ENCODE measurements at places on chromosomes 13 and 19.

- no peak for DNase-seq
Measured at GRCh38 chr13:113781571-113781970, 22.5 kb downstream of the TMEM255B start.

DNA sequence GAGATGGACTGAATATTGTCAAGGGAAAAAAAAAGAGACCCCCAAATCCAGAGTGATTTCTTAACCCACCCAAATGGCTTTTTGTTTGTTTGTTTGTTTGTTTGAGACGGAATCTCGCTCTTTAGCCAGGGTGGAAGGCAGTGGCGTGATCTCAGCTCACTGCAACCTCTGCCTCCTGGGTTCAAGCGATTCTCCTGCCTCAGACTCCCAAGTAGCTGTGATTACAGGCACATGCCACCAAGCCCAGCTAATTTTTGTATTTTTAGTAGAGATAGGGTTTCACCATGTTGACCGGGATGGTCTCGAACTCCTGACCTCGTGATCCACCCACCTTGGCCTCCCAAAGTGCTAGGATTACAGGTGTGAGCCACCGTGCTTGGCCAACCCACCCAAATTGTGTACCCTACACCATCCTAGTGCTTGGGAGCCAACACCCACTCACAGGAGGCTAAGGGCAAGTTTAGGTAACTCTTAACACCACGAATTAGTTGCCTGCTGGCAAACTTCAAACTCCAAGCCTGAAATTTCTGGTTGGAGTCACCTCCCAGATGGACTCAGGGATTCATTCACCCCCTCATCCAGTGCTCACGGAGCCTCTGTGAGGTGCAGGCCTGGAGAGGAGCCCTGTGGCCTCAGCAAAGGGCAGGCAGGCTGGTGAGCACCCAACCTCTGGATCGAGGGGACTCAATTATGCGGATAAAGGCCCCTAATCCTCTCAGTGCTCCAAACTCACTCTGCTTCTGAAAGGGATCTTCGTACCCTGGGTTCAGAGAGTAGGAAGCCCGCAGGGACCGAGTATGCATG is 37.6 kb downstream of the ACTN4 start:
- DNase-seq, result no peak

DNA sequence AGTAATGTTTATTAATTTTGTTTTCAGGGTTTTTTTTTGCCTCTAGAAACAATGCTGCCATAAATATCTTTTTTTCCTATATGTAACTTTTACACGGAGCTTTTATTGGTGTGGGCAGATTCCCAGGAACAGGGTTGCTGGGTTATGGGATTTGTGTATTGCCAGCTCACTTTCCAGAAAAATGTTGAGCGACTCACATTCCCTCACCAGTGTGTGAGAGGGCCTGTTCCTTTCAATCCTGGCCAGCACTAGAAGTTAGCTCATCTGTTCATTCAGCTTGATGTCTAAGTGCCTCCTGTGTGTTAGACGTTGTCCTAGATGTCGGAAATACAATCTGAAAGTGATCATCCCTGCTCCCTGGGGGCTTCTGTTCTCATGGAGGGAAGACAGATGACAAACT is 2.6 kb downstream of the ZNF71 start:
- no peak for DNase-seq

GRCh38 chr19:55579766-55580621 is 654 bp downstream of the ZNF579 start:
- DNase-seq, result no peak

DNA sequence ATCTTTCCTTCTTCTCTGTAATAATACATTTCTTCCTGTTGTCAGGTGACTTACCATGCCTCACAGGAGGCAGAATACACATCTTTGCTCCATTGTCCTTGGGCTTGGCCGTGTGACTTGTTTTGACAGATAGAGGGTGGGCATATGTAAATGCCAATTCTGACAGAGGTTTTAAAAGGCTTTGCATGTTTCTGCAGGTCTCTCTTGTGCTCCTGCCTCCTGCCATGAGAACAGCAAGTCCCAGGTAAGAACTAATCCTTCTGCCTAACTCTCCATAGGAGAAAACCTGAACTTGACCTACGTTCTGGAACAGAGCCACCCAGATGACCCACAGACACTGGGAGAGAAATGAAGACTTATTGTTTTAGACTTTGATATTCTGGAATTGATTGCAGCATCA is 88.7 kb upstream of the TNFSF11 start:
- no peak for DNase-seq

GRCh38 chr13:45821811-45822210 is 29.7 kb downstream of the SIAH3 start:
- no peak for DNase-seq

GRCh38 chr13:36918246-36919131 is 1.5 kb downstream of the SMAD9 start:
- DNase-seq, result no peak

GRCh38 chr13:68185444-68186141 is 955.5 kb upstream of the PCDH9 start:
- DNase-seq, result no peak

DNA sequence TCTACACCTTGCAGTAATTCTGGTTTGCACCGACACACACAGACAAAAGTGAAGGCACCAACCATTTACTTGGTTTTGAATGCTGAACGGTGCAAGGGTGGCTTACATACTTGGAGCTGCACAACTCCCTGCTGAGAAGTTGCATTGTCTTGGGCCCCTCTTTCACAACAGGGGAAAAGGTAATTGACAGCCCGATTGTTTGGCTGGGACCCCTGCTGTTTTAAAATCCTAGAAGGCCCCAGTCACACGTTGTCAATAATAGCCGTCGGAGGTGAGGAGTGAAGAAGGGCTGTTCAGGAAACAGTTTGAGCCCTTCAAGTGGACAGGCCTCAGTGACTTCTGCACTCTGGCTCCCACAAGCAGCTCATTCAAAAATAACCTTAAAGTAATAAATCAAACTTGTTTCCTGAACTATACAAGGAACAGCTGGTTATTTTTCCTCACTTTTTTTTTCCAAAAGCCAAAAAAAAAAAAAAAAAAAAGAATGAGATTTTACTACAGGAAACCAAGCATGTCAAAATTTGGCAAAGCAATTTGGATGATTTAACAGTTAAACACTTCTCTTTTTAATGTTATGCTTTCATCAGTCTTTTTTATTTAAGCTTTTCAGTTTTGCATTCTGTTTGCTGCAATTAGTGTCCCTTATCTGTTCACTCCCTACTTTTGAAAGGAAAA is 19.0 kb upstream of the SPRY2 start:
- no peak for DNase-seq

DNA sequence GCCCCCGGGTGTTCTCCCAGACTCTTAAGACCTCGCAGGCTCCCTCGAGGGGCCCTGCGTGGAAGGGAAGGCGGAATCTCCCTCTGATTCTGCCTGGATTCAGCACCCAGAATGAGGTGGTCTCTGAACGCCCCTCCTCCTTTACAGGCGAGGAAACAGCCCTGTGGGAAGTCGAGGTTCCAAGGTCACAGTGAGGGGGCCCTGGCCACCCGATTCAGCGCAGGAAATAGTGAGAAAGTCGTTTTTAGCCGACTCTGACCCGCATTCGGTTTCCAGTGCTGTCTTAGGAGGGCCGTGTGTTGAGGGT is 1.1 kb downstream of the BSG start:
- no peak for DNase-seq

DNA sequence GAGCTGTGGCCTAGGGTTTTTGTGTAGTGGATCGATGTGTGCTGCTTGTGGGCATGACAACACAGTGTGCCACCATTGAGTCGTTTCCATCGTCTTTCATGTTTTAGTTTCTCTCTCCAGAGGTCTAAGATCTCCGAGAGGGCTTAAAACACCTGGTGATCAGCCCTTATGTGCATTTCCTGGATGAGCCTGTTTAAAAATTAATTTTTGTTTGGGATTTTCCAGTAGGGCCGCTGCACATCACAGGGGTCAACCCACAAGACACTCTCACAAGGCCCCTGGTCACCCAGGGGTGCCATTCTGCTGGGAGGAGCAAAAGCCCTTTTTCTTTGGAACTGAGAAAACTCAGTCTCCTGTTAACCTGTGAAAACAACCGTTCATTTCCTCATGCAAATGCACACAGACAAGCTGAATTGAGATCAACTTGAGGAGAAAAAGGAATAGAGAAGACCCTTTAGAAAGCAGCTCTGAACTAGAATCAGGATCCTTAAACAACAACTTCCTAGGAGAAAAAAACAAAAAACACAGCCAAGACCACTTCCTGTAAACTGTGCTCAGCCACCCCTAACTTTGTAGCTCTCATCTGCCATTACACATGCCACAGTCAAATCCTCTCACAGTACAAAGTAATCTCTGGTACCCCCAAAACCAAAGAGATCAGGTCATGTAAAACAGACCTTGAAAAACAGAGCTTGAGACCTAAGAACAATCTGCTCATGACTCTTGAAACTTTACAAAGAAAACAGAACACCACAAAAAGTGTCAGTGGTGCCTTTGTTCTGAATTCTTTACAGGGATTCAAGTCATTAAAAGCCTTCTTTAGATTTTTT is 8.3 kb upstream of the MTRF1 start:
- no peak for DNase-seq

DNA sequence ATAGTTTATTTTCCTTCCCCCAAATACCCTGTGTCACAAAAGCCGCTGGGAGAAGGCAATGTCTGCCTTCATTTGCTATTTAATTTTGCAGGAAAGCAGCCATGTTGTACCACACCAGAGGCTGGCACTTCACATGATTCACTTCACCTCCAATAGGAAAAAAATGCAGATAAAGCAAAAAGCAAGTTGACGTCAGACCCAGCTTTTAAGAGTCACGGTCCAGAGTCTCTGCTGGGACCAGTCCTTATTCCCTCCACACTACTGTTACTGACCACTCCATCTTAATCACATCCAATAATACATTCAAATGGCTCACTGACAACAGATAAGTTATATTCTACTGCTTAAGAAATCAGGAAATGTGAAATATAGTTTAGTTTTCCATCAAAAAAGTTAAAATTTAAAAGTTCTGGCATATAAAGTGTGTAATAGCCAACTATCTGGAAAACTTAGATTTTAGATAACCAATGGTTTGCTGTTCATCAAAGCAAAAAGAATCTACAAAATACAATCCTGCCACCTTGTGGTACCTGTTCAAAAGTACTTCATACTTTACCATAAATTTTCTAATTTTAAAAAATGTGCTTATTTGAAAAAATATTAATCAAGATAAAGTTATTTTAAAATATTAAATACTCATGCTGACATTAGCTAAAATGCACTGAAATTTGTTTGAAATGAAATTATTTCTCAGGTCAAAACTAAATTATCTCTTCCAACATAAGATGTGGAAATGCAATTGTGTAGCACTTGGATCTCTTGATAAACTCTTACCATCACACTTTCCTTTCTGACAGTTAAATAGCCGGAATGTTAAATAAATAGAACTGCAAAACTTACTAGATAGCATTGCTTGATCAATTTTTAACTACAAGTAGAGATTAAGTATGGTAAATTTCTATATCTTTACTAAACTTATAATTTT is 97.3 kb downstream of the SERP2 start:
- no peak for DNase-seq

- no peak for DNase-seq
Measured at GRCh38 chr19:23882493-23882892, 32.2 kb upstream of the ZNF726 start.

DNA sequence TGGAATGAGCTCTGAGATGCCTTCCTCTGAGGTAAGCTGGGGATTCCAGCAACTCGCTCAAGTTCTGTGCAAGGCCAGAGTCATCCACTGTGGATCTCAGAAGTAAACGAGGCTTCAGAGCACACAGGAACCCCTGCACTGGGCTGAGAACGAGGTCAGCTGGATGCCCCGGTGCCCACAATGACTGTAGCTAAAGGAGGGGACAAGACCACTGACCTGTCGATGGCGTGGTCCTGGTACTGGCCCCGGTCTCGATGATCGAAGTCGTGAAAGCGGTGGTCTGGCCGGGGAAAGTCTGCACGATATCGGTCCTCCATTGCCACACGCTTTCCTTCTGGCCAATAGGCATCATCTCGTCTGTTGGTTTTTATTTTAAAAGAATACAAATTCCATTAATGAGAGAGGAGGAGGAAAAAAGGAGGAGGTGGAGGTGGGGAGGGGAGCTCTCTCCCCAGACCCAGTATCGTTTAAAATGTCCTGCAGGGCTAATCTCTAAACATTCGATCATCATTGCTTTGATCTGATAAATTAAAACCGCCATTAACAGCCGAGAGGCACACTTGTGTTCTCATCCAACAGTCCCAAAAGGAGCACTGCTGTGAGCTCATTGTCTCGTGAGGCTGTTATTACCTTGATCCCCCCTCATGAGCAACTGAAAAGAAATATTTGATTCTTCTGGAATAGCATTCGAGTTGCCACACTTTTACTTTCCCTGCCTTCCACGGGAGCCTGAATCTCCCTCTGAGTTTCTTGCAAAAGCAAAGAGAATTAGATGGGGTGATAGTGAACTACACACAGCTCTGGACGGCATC is 25.0 kb upstream of the TINCR start:
- no peak for DNase-seq

DNA sequence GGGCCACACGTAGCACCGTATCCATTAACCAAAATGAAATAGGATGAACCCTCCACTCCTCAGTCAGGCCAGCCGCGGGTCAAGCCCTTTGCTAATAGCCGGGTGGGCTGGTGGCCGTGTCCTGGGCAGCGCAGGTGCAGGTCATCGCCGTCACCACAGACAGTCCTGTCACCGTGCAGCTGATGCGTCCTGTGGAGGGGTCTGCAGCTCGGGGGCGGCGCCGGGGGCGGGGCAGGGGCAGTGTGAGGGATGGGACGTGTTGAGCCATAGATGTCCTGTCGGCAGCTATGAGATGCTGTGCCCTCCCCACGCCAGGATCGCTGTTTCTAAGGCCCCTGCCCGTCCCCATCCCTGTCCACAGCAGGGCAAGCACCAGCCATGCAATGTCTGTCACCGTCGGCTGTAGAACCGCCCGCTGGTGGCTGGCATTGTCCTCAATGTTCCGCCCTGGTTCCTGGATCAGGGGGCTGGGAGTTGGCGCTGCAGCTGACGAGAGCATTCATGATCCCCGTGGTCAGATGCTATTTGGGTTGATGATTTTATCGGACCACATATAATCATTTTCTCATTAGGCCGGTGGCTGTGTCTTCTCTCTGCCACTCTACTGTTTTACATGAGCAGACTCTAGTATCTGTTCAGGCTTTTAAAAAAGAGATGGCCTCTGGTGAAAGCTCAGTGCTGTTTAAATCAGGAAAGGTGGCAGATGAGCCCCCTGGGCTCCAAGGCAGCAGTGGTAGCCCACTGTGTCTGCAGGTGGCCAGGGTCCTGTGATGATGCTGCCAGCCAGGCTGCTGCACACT is 126.1 kb downstream of the KDM4B start:
- no peak for DNase-seq

DNA sequence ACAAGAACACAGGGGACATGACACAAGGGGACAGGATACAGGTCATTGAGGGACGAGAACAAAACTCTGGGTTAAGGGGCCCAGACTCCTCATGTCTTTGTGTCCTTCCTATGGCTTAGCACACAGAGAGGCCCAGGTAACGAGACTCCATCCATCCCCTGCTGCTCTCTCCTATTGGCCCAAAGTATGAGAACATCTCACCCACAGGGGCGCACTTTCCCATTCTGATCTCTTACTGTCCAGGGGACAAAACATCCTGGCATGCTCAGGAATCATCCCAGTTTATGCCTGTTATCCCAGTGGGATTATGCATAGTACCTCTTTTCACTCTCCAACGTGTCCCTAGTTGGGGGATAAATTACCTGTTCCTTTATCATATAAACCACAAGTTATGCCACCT is 19.2 kb downstream of the C13orf42 start:
- no peak for DNase-seq
